ENCODE measurements at places on chromosomes 4 and X.
A peak's percentile ranks its signal among the peaks of the same experiment; 100 is the strongest.

DNA sequence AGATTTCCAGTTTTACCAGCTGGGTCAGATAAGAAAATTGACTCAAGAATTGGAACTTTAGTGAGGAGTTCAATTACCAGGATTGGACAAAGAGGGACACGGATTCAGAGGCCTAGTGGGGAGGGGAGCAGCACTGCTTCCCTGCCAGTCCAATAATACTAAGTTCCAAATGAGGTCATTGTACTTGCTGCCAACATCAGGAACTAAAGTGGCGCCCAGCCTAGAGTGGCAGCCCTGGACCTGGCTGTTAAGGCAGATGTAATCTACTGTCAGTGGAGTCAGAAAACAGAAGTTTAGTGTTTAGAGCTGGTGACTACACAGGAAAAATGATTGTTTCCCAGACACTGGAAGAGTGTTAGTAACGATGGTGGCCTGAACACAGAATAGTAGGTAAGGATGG lies 42.7 kb upstream of the RAPGEF2 start:
- no peak for DNase-seq

- no peak for DNase-seq
Observed at GRCh38 chr4:163493643-163494359, 689 bp upstream of the TMA16 start.

GRCh38 chr4:19256823-19257222 lies 994.9 kb upstream of the SLIT2 start:
- DNase-seq: no peak

- DNase-seq: peak; percentile 38
Observed at GRCh38 chr4:108036213-108036612, 46.5 kb downstream of the HADH start.

GRCh38 chr4:76951672-76952010 lies 2.1 kb downstream of the SEPTIN11 start:
- DNase-seq: no peak

DNA sequence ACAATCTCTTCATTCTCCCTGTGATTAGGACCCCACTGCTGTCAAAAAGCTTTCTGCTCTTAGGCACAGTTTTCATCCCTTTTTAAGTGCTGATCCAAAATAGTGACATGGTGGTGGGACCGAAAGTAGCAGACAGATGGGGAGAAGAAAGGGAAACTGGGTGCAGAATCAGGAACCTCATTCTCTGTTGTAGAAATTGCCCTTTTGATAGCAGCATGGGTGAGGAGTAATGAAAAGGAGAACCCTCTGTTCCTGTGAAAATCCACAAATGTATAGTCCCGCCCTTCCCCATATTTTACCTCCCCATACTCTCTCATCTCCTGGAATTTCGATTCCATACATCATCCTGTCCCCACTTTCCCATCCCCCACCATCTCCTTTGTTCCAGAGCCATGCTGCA lies 126.5 kb downstream of the STIM2 start:
- DNase-seq: no peak

DNA sequence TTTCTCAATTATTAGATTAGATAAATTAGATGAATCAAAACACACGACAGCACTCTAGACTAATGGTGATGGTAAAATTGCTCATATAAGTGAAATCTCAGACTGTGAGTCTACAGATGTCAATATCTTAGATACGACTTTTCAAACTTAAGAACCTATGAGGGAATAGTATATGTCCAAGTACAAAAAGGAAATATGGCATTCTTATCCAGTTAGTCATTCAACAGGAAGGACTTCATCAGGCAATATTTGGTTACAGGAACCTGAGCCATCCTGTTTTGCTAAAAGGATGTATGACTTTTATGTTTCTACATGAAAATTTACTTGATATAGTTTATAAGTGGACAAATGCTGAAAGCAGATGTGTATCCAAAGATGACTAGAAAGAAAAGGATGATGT lies 107.0 kb downstream of the CT47B1 start:
- no peak for DNase-seq

GRCh38 chr4:78293348-78293747 lies 236.2 kb downstream of the FRAS1 start:
- DNase-seq: no peak

DNA sequence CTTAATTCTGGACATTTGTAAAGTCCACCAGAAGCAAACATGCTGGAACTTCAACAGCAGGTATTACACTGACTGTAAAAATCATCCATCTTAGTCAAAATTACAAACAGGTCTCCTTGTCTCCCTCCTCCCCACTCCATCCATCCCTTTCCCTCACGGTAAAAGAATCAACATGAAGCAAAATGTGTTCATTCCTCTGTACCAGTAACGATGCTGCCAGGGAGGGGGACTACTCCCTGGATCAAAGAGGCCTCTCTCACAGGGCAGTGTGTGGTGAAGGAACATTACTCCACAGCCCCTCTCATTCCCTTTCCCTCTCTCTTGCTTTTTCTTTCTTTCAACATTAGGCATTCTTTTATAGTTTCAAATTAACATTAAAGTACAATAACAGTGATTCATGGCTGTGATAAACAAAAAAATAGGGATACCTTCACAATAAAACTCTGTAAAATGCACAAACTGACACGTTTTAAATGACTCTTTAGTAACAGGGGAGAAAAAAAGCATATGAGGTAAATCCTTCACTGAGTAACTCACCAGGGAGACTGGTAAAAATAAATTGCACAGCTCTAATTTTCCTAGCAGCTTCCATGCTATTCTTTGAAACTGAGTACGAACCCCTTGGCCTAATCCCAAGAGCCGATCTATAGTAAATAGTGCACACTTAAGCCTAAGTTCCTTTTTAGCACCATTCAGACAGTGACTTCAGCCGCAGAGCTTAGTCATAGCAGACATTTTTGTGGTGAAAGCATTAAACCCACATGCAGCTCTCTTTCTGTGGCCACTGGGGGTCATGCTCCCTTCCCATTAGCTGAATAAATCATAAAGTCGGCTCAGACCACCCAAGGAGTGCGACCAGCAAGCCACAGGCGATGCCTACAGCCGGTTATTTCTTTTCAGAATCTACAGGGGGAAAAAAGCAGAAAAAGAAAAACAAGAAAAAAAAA lies 215.6 kb upstream of the GYPA start:
- no peak for DNase-seq

DNA sequence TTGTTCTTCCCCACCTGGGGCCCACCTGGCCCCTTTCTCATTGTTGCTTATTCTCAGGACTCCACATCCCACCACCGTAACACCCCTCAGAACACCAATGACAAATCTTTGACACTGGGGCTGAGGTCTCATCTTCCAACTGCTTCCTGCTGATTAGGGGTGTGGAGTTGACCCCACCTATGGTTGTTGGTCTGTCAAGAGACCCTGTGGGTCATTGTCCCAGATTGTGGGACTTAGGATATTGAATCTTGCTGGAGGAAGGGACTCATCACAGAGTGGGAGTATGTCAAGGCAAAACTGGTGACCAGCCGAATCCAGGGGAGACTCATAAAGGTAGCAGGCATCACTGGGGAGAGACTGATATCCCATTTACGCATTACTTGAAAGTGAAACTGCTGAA lies 140.2 kb upstream of the PLAC1 start:
- no peak for DNase-seq

DNA sequence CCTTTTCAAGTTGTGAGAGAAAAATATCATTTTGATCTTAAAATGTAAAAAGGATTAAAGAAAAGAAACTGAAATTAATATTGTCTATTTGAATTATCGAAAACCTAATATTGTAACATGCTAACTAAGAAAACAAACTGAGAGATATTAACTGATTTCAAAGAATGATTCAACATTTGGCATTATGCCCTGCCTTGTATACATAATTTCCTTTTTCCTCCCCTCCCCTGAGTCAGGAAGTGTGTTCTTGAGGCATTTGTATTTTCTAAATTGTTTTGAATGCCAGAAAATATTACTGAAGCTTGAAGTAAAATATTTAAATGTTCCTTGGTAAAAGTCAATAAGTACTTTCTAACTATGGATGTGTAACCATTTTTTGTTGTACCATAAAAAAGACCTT lies 49.4 kb downstream of the RPS6KA3 start:
- no peak for DNase-seq

- no peak for DNase-seq
Observed at GRCh38 chr4:93409035-93409434, 419.5 kb upstream of the ATOH1 start.

- DNase-seq: no peak
Observed at GRCh38 chr4:73205482-73205881, 53.1 kb downstream of the ANKRD17 start.

GRCh38 chr4:7280926-7281690 lies 88.8 kb downstream of the SORCS2 start:
- DNase-seq: no peak

GRCh38 chr4:40168070-40168469 lies 28.8 kb upstream of the RHOH start:
- DNase-seq: no peak

- DNase-seq: no peak
Observed at GRCh38 chr4:67853336-67853735, 30.5 kb downstream of the TMPRSS11D start.

DNA sequence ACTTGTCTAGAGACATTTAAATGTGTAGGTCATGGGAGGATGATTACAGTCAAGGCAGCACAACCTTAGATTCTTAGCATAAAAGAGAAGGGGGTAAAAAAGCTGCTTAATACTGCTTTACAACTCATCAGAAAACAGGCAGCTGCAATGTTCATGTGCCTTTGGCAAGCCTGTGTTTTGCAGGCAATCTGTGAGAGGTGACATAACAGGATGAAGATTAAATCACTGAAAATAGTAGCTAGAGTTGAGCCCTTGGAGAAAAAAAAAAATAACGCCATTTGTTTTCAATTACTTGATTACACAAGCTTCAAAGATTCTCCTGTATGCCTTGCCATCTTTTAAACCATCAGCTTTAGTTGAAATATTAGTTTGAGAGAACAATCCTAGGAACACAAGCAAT lies 847.6 kb upstream of the LCORL start:
- no peak for DNase-seq

- no peak for DNase-seq
Observed at GRCh38 chr4:182832352-182833120, 84.7 kb downstream of the DCTD start.

- DNase-seq: no peak
Observed at GRCh38 chr4:76199664-76200211, 13.9 kb downstream of the SCARB2 start.

GRCh38 chr4:137122876-137123275 lies 409.4 kb downstream of the PCDH18 start:
- no peak for DNase-seq

- DNase-seq: no peak
Observed at GRCh38 chrX:108001218-108001814, 19.1 kb upstream of the TEX13B start.

GRCh38 chr4:118816538-118817177 lies 19.3 kb downstream of the SEC24D start:
- DNase-seq: no peak

GRCh38 chr4:26081795-26082498 lies 167.9 kb downstream of the SMIM20 start:
- no peak for DNase-seq

DNA sequence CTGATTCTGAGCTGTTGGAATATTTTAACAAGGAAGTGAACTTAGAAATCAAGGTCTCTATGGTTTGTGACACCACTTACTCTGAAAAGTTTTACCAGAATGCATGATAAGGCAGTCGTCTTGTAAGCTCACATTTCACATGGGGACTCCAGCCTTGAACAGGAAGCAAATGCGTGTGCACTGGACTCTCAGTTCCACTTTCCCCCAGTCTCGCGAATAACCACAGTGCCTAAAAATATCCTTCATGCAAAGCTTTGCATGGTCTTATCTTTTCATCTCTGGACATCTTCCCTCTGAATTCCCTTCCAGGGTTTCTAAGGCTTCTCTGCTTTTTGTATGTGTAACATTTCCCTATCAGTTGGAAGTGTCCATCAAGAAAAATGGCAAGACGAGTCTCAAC lies 581.8 kb downstream of the NLGN4X start:
- DNase-seq: no peak

DNA sequence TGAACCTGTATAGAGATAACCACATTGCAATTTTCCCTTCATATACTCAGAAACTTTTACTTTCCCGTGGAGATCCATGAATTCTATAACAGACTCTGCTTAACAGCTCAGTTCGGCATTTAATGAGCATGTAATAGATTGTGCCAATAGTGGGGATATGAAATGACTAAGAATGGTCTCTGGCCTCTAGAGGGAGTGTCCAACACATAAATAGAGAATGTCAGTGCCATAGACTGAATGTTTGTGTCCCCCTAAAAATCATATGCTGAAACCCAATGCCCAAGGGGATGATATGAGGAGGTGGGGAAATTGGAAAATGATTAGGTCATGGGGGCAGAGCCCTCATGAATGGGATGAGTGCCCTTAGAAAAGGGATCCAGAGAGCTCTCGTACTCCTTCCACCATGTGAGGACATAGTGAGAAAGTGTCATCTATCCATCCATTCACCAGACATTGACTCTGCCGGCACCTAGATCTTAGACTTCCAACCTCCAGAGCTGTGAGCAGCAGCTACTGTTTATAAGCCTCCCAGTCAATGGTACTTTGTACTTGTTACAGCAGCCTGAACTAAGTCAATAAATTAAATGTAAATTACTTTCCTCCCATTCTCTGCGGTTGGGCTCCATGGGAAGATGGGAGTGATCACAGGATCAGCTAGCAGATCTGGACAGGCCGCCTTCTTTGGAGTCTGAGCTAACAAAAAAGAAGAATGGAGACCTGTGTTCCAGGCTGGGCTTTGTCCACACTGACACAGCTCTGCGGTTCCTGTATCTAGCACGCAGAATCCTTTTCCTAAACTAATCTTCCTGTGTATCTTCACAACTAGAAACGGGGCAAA lies 28.1 kb upstream of the HPSE start:
- no peak for DNase-seq

GRCh38 chrX:150085881-150086280 lies 147.6 kb upstream of the EOLA2 start:
- DNase-seq: no peak

All from stimulated activated CD8-positive, alpha-beta memory T cell treated with anti-CD3 and anti-CD28 coated beads, Interleukin-12 subunit alpha, Interleukin-12 subunit beta, amount 100 ng/mL, for 1 hour (primary cell).